ENCODE measurements at places on chromosomes 12 and 14.

GRCh38 chr12:67637718-67638117 lies 10.8 kb upstream of the DYRK2 start:
- no peak for DNase-seq

DNA sequence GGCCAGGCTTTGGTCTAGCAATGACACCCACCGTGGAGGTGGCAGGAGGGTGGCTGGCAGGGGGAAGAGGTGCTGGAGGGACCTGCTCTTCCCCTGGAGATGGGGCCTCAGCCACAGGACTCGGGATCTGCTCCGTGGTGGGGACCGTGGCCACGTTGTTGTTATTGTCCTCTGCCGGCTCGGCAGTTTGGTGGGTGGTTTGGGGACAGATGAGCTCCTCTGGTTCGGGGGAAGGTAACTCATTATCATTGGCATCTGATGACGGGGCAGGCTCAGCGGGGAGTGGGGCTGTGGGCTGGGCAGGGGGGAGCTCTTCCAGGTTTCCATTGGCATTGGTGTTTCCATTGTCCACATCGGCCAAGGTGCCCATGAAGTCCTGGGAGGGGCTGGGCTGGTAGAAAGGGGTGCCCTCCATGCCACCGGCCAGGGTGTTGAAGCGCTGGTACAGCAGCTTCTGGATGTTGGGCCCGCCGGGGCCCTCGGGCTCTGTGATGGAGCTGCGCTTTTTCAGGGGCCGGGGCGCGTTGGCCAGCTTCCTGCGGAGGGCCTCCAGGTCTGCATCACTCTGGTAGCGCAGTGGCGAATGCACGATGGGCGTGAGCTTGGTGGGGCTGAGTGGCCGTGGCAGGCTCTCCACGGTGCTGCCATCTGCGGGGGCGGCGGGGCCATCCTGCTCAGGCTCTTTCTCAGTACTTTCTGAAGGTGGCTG lies 24.3 kb downstream of the ZFYVE21 start:
- no peak for DNase-seq

DNA sequence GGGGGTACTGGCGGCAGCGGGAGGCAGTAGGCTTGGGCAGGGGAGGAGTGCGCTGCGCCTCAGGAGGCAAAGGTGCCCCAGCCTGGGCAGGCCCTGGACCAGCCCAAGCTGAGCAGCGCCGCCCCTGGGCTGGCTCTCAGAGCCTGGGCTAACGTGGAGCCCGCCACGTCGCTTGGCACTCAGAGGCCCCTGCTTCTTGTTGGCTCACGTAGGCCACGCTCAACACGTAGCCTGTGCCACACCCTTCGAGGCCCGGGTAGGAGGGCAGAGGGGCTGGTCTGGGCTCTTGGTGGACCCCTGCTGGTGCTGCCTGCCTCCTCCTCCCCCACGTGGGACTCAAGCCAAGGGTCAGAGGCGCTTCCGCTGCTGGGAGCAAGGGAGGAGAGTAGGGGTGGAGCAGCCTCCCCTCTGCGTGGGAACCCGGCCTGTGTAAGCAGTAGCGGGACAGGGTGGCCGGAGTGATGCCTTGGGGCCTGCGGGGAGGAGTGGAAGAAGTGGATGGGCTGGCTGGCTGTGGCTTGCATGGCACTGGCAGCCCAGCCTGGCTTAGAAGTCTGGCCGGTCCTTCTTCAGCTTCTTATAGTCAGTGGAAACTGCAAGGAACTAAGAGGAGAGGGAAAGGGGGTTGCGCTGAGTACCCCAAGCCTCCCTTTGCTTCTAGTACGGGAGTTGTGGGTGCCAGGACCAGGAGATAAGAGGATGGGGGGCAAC lies 5.7 kb downstream of the SHMT2 start:
- no peak for DNase-seq

- no peak for DNase-seq
Measured at GRCh38 chr12:90304231-90304630, 595.6 kb upstream of the ATP2B1 start.

DNA sequence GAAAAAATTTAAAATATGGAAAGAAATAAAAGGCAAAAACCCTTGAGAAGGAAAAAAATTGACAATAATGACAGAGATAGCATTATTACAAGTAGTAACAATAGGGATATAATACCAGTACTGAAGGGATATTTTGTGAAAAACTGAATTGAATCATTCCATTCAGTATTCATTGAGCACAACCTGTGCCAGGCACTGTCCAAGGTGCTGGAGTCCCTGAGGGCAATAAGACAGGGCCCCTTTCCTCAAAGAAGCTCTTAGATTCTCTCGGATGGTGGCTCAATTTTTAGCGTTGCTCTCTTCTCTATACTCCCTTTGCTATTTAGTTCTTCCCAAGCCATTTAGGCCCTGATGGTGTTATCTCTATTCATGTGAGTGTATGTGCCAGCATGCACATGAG lies 34.3 kb upstream of the GAS2L3 start:
- DNase-seq = no peak

GRCh38 chr12:93784339-93785086 lies 107.3 kb downstream of the CRADD start:
- DNase-seq = no peak

DNA sequence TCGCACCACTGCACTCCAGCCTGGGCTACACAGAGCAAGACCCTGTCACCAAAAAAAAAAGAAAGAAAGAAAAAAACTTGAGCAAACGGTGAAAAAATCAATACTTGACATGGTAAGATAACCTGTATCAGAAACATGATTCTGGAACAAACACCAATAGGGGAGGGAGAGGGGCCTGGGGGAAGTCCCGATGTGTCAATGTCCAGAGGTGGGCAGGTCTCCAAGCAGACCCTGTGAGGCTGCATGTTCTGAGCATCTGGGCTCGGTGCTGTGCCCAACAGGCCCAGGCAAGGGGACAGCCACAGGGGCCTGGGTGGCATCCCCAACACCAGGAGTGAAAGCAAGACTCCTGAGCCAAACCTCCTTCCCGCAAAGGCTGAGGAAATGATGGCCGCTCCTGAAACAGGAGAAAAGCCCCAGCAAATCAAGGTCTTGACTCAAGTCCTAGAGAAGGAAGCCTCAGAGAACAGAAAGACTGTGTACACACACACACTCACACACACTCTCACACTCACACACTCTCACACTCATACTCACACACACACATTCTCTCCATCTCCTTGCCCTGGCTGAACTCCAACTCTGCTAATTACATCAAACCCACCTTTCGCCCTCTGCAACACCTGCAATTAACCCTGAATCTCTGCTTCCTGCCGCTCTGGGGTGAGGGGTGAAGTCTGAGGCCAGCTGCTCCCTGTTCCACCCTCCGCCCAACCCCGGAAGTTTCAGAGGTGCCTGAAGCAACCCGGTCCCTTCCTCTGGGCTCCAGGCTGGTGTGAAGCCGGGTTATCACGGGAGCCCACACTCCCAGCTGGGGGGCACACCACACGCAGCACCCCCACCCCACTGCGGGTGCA lies 20.4 kb downstream of the CCDC88C start:
- peak; percentile 48 for DNase-seq

DNA sequence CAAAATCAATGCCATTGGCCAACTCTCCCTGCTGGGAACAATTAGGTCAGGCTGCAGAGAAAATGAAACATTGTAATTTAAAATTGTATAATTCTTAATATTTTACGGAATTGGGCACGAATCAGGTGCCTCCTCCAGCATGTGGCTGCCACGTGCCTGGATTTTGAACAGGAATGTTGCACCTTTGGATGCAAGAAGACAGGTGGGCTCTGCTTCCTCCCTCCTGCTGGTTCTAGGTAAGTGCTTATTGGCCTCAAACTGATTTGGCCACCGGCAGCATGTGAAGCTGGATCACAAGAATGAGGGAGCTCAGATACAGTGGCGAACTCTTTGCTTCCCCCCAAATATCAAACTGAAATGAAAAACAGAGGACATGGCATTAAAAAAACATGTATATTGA lies 1559.9 kb upstream of the FLRT2 start:
- no peak for DNase-seq

- DNase-seq = no peak
Measured at GRCh38 chr12:102756530-102756929, 160.5 kb downstream of the PAH start.

- no peak for DNase-seq
Measured at GRCh38 chr14:74403619-74404417, 22.2 kb downstream of the SYNDIG1L start.

- no peak for DNase-seq
Measured at GRCh38 chr12:64670019-64670418, 59.7 kb downstream of the RASSF3 start.

DNA sequence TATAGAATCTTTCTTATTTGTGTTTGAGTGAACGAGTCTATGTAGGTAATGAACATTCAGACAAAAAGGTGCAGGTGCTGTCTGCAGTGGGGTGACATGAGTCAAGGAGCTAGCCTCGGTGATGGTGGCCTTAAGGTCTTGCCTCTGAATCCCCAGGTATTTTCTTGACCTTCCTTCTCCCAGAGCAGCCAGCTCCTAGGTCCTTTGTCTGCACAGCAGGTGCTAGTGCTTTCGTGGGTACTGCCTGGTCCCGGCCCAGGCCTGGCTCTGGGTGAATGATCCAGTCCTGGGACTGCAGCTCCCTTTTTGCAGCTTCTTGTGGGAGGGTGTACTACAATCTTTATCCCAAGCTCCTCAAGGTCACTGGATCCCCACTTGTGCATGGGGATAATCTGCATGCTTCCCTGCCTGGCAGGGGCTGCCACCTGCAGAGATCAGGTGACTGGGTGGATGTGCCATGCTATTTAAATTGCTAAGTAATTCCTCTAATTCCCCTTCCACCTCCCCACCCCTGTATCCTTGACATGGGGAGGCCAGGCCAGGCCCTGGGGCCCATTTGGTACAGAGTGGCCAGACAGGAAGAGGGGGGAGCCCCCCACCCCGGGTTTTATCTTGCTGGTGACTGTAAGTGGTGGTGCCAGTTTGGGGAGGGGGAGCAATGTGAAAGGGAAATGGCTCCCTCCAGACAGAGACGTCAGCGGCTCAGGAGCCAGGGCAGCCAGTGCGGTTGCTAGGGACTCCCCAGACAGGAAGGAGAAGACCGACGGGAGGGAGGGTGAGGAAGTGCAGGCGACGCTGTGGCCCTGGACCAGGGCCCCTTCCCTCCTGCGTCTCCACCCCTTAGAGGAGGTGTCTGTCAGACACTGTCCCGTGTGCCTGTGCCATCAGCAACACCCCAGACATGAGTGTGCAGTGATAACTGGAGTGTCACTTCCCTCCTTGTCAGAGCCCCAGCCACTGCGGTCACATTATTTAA lies 6.7 kb downstream of the VASH1 start:
- peak; percentile 49 for DNase-seq

- no peak for DNase-seq
Measured at GRCh38 chr12:64171715-64172114, 50.4 kb downstream of the KICS2 start.

GRCh38 chr12:31951008-31951407 lies 8.2 kb upstream of the RESF1 start:
- DNase-seq = no peak

- DNase-seq = no peak
Measured at GRCh38 chr12:94192506-94192905, 44.1 kb downstream of the PLXNC1 start.

DNA sequence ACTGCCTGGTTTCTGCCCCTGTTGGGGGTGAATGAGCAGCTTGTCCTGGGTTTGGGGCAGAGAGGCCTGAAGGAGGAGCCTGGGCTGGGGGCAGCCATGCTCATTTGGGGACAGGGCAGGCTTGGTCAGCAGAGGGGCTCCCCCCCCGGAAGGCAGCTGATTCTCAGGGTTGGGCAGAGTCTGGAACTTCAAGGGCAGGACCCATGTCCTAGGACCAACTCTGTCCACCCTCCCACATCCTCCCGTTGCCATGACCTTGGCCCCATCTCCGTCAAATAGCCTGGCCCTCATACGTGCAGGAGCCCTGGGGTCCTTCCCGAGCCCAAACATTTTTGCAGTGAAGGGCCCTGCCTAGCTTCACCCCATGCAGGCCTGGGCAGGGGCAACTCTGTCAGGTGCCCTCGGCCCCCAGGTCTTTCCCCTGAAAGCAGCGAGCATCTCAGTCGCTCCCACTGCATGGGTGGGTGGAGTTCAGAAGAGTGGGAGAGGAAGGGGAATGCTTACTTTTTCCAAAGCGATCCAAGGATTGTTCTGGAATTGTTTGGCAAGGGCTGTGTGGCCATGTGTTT lies 32.6 kb downstream of the TNFAIP2 start:
- no peak for DNase-seq

DNA sequence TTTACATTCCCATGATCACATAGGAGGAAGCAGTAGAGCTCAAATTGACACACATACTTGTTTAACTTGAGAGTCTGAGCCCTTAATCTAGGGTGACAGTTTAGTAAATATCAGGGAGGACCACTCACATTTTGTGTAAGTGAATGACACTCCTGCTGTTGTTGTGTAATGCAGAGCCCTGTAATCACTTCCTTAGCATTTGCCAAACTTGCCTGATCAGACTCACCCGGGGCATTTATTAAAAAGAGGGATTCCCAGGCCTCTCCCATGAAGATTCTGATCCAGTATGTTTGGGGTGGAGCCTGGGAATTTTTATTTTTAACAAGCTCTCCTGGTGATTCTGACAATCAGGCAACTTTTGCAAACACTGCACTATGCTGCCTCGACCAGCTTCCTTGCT lies 119.6 kb downstream of the NUAK1 start:
- no peak for DNase-seq

- DNase-seq = no peak
Measured at GRCh38 chr12:51753980-51754675, 94.4 kb downstream of the FIGNL2 start.

DNA sequence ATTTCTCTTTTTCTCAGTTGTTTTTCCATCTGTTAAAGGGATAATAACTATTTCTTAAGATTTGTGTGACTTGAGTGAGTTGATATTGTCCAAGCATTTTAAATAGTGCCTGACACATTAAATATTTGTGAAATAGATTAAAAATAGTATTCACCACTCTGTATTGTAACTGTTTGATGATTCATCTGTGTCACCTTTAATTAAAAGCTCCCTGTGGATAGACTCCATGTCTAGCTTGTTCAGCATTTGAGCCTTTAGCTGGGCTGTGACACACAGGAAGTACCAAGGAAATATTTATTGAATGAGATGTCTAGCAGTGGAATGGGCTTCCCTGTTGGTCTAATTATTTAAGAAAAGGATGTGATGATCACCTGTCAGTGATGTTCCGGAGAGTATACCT lies 1.8 kb upstream of the GLIPR1L2 start:
- no peak for DNase-seq

DNA sequence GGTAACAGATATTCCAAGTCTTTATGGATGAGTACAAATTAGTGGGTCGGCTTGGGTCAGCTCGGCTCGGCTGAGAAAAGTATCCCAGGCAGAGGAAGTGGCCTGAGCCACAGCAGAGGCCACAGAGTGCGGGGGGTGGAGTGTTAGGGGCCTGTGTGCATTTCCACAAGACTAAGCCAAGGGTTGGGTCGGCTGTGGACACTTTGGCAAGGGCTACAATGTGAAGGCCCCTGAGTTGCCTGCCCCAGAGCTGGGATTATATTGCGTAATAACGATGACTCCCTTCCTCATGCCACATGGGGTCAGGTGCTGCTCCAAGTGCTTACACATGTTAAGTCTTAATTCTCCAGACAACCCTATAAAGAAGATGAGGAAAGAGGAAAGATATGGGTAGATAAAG lies 11.4 kb downstream of the EVL start:
- DNase-seq = no peak

GRCh38 chr12:50276068-50276467 lies 7.3 kb downstream of the LIMA1 start:
- DNase-seq = no peak
